NCI-H187 (cell line): ENCODE measurements at places on chromosomes 5 and 9.

DNA sequence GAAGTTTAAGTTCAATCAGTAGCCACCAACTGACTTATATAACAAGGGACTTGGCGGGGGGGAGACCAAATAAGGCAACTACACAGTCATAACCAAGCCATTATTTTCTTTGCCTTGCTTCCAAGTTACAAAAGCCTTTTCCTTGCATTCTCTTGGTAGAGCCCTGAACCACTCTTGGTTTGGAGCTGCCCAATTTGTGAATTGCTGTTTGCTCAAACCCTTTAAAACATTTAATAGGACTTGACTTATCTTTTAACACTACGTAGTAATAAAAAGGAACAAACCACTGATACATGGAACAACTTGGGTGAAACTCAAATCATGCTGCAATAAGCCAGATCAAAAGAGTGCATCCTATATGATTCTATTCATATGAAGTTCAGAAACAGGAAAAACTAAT is 31.7 kb upstream of the MSH3 start:
- DNase-seq, result no peak

DNA sequence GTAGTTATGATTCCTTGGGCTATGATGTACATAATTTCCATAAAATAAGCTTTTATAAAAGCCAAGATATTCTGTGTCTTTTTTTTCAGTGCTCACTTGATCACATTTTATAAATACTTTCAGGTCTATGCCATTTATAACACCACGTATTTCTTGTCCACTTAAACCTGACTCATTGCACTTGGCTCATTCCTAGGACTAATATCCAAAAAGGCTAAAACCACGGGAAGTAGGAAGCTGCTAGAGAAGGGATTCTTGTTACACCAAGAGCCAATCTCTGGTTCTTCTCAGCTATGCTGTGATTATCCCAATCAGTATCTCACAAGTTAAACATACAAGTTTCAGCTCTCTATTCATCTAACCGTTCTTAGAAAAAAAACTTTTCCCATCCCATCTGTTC is 80.4 kb upstream of the CDH6 start:
- no peak for DNase-seq

- DNase-seq, result no peak
These were observed 35.3 kb downstream of the SH3RF2 start for GRCh38 chr5:145971701-145972100.

GRCh38 chr9:126085170-126085569 is 241.5 kb upstream of the MVB12B start:
- no peak for DNase-seq

GRCh38 chr5:170632985-170633234 is 129.1 kb downstream of the KCNIP1 start:
- DNase-seq, result no peak

DNA sequence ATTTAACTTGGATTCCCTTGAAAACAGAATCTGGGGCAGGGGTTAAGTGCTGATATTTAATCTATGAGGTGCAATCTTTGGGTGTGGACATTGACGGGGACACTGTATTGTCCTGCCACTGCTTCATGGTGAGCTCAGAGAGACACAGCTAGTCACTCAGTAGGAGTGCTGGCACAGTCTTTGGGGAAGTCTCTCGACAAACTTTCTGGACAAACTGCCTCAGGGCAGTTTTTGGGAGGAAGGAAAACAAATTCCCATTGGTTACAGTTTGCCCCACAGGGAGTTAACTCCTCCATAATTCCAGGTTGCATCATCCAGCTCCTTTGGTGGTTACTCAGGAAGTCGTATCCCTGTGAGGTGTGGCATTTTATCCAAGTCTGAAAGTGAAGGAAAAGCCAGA is 17.9 kb downstream of the HNRNPK start:
- DNase-seq, result no peak

- no peak for DNase-seq
These were observed 119.4 kb downstream of the MED27 start for GRCh38 chr9:131960311-131960710.

DNA sequence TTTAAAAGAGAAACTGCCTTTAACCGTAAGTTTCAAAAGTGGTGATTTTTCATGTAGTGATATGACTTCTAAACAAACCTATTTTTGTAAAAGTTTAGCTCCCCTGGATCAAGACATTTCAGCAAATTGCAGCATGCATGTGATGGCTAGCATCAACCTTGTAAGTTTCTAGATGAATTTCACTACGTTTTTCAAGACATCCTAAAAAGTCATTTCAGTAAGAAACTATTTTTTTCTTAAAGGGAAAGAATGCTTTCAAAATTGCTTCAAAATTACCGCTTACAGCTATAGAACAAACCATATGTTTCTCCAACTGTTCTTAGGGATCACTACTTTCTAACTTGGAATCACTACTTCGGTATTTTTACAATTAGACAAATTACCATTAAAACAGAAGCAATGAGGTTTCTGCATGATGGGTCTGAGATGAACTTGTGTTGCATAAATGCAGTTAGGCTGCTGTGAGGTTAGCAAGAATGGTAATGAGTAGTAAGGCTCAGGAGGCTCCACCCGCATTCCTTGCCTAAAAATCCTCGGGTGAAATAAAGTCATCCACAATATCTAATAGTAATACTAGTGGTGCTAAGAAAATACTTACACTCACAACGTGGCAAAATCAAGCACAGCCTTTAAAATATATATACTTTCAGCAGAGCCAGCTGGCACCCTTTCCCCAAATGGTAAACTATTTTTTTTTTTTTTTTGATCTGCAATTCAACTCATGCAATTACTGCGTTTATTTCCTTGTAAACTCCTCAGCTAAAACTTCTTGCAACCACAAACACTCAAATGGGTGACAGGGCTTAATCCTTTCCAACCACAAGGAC is 53.8 kb downstream of the CDC14B start:
- no peak for DNase-seq
